ENCODE measurements at places on chromosomes 16 and 17.
A peak's percentile ranks its signal among the peaks of the same experiment; 100 is the strongest.

DNA sequence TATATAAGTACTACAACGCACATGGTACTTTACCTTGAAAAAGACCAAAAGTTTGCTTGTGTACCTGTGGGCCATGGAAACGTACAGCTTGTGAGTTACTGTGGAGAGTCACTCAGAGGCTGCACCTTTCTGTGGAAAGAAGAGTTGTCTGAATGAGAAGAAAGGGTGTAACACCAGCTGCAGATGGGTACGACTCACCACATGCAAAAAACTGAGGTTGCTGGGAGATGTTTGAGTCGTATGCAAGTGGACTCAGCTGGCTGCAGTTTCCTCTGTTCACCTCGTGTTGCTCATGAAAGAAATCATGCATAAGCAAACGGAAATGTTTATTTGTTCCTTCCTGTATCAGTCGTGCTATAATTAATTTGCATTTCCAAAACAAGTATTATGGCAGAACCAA lies 22.4 kb upstream of the DYNLRB2 start:
- DNase-seq: no peak

DNA sequence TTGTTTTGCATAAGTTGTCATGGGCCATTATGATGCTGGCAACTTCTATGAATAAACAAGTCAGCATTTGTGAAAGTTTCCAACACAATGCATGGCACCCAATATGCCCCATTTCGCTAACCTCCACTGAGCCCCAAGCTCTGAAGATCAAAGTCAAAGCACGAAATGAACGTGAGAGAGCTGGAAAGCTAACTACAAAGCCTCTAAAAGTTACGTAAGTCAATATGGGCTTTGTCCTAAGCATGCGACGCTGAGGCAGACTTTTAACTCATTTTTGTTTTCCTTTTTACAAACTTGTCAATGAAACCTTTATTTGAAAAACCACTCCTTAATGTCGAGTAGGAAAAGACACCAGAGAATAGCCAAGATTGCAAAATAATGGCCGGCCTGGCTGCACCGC lies 131.6 kb upstream of the NUDT7 start:
- DNase-seq: no peak

DNA sequence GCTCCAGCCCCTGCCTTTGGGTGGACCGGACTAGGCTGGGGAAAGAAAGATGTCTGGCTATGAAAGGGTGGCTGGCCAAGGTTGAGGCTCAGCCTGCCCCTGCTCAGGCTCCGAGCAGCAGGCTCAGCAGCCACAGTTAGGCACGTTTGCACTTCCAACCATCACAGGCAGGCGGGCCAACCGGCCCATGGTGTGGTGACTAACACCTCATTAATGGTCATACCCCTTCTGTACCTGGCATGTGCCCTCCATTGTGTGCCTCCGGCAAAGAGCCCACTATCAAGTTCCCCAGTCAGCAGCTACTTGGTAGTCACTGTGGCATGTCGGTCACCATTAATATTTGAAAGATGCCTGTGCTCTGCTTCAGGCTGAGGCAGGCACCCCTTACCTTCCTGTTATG lies 6.7 kb downstream of the TBC1D24 start:
- no peak for DNase-seq

DNA sequence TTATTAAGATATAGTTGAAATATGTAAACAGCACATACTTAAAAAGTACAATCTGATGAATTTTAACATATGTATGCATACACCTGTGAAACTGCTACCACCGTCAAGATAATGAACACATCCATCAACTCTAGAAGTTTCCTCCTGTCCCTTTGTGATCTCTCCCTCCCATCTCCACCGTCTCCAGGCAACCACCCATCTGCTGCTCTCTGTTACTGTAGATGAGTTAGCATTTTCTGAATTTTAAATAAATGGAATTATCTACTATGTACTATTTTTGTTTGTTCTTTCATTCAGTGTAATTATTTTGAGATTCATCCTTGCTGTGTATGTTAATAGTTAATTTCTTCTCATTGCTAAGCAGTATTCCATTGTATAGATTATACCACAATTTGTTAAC lies 40.2 kb upstream of the SMPD3 start:
- DNase-seq: no peak

DNA sequence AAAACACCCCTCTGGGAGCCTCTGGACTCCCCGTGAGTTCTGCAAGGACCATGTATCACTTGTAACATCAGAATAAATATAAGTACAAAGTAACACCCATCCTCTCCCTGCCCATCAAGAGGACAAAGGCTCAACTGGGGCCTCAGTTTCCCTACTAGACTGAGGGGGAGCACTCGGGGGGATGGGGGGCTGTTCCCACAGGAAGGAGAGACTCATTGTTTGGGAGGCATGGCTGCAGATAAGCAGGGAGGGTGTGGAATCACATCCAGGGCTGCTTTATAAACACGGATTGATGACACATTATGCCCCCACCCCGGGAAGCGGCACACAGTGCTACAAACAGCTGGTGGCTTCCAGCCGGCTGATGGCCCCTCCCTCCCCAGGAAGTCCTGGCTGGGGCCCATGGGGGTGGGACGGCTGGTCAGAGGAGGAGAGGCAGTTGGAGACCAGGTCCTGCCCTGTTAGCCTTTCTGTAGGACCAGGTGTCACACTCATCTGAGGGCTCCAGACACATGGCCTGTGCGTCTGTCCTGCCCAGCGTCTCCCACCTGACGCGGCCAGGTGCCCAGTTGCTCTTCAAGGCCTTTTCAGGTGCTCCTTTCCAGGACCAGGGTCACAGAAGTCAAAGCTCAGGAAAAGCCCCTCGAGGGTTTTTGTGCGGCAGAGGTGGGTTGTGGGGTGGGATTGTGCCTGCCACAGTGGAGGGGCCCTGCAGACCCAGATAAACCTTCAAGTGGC lies 1.3 kb upstream of the MPG start:
- DNase-seq: no peak

DNA sequence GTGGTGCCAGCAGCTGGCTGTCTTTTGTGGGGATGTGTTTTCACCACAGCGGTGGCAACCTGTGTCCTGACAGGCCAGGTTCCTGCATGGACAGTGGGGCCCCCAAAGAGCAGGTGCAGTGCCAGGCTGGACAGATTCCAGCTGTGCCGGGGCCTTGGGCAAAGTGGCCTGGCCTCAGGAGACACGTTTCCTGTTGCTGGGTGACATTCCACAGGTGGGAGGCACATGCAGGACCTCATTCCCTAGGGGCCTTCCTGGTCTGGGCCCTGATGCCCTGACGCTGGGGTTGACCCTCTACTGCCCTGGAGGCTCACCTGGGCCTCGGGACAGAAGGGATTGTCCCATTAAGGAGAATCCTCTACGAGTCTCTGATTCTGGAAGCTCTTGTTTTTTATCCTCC lies 182.4 kb downstream of the RAB11FIP4 start:
- DNase-seq: no peak

DNA sequence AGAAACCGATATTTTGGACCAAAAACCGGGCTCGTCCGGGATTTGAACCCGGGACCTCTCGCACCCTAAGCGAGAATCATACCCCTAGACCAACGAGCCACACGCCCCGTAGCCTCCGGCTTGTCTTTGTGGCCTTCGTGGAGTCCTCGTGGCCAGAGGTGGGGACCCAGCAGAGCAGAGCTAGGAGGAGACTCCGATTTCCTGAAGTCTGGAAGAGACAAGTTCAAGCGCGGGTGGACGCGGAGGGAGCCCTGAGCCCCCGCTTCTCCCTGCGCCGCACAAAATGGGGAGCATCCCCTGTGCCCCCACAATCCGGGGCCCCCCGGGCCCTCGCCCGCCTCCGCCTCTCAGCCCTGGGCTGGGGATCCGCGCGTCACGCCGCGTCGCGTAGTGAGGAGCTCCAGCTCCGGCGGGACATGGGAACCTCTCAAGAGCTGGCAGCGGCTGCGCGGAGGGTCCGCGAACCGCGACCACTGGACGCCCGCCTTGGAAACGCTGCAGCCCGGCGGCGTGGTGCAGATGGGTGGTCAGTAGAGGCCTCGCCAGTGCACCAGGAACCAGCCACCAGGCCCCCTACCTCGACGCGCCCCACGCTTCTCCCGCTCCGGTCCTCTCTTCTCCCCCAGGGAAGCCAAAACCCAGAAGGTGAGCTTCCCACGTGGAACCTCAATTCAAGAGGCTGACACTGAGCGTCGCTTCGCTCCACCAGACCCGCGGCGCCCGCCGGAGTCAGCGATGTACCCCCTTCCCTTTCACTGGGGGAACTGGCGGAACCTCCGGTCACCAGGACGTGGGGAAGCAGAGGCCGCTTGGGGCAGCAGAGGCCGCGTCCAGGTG lies 5.2 kb upstream of the OR1F1 start:
- peak; percentile 84 for DNase-seq
